ENCODE measurements at places on chromosomes 6 and 20.

DNA sequence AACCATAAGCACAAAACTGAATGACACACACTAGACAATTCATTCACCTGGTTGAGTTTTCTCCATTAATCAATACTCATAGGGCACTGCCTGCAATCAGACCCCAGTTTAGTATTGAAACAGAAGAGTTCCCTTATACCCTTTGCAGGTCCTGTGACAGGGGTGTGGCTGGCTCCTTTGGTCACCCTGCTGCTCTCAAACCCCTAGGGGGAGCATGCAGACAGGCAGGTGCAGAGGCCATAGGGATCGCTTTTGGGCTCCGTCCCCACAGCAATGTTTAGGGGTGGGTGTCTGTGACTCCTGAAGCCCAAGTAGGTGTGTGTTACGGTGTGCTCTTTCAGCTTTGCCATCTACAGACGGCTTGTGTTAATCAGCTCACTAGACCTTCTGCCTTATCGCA is 210.4 kb downstream of the CENPW start:
- no peak for DNase-seq

GRCh38 chr20:17995967-17996819 is 27.4 kb downstream of the MGME1 start:
- no peak for DNase-seq

- no peak for DNase-seq
These were observed 315.4 kb upstream of the SASH1 start for GRCh38 chr6:148027201-148027600.

DNA sequence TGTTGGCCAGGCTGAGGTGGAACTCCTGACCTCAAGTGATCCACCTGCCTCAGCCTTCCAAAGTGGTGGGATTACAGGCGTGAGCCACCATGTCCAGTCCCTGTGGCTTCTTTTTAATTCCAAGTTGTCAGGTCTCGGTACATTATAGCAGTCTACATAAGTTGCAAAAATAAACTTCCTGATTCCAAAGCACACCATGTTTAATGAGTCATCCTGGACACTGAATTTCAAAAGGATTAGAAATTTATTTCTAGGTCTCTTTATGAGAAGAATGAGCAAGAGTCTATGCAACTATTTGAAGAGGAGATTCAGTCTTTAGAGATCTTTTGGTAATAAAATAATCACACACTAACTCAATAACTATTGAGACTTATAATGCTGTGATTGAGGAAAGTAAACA is 63.9 kb upstream of the MCHR2 start:
- no peak for DNase-seq

GRCh38 chr6:159974932-159975331 is 6.0 kb downstream of the IGF2R start:
- DNase-seq, result no peak

DNA sequence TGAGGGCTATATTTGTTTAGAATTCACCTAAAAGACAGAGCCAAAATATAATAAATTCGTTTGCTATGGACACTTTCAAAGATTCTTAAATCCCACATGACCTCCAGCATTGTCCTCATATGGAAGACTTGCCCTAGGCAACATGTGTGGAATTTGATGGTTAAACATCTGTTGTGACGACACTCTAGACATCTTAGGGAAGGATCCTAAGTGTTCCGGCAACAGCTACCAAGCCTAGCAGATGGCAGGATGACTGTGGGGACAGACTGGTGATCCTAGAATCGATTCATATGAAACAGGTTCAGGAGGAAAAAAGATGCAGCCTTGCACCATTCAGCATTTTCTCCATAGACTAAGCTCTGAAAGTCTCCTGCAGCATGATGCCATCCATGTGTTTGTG is 77.6 kb upstream of the BACH2 start:
- DNase-seq, result no peak

- no peak for DNase-seq
These were observed 199.0 kb downstream of the SAMD5 start for GRCh38 chr6:147707524-147707923.

Measured in RWPE2 (cell line).